Muscle of back (tissue), 13 donors: ENCODE measurements at places on chromosomes 16 and 17.

GRCh38 chr17:21200590-21201297, 13.2 kb downstream of the TMEM11 start:
- DNase-seq: no peak

DNA sequence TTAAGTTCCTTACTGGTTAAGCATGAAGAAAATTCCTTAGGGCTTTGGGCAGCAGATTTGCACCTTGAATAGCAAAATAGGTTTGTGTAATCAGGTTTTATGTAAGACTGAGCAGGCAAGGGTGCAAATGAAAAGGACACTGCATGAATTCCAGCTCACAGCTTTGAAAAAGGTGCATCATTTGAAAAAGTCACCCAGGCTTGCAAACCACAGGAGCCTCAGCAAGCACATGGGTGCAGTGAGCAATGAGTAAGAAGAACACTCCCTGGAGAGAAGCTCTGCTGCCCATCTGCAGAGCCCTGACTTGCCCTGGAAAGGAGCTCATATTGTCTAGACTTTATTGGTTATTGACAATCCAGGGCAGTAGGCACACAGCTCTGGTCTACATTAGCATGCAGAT, 165.6 kb upstream of the KCNJ16 start:
- DNase-seq: no peak

GRCh38 chr16:8852534-8852933, 16.3 kb downstream of the CARHSP1 start:
- no peak for DNase-seq

DNA sequence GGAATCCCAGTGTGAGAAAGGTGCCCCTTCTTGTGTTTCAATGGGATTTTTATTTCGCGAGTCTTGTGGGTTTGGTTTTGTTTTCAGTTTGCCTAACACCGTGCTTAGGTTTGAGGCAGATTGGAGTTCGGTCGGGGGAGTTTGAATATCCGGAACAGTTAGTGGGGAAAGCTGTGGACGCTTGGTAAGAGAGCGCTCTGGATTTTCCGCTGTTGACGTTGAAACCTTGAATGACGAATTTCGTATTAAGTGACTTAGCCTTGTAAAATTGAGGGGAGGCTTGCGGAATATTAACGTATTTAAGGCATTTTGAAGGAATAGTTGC, 567 bp downstream of the UBB start:
- DNase-seq: no peak

DNA sequence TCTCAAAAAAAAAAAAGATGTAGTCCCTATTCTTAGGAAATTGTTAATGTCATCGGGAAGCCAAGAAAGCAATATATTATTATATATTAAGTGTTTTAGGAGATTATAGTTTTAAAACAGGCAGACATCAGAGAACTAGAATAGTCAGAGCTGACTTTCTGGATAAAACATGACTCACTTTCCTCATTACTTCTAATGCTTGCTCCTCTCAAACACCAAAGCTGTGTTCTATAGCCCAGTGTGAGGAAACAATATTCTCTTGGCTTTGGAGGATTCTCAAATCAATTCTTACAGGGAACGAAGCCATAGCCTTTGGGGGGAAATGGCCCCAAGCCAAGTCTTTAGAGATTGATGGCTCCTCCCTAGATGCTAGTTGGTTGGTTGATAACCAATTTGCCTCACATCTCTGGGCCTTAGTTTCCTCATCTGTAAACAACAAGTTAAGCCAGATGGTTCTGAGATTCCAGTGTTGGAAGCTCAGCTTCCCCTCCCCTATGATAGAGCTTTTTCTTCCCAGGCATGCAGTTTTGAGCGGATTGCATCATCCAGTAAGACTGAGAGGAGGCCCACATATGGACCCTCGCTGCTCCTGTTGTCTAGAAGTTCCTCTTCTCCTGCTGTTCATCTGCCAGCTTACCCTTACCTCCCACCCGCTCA, 12.4 kb downstream of the NMT1 start:
- DNase-seq: no peak

DNA sequence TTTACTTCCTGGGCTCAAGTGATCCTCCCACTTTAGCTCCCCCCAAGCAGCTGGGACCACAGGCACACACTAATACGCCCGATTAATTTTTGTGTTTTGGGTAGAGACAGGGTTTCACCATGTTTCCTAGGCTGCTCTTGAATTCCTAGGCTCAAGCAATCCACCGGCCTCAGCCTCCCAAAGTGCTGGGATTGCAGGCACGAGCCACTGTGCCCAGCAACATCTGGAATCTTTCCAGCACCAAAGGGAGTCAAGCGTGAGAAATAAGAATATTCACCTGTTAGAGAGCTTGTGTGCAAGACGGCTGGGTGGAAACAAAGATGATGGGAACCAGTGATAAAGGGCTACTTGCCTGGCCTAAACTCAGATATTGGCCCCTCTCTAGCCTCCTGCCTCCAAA, 14.2 kb upstream of the ALOX12B start:
- no peak for DNase-seq

DNA sequence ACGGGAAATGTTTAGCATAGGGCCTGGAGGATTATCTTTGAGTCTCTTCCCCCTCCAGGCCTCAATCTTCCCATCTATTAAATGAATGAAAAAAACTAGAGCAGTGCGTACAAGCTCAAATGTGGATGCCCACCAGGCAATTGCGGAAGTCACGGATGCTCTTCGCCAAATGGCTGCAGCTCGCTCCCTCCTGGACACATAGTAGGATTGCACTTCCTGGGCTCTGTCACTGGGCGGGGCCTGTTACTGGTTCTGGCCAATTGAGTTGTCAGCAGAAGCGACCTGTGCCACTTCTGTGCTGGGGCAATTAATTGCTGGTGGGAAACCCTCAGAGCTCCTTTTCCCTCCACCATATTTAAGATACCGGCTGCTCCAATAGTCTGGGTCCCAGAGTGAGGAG, 168.2 kb upstream of the IRX6 start:
- no peak for DNase-seq
